ENCODE measurements at places on chromosomes 12 and 14.
A peak's percentile ranks its signal among the peaks of the same experiment; 100 is the strongest.

GRCh38 chr14:103330536-103330935 lies 3.5 kb upstream of the EIF5 start:
- no peak for DNase-seq

DNA sequence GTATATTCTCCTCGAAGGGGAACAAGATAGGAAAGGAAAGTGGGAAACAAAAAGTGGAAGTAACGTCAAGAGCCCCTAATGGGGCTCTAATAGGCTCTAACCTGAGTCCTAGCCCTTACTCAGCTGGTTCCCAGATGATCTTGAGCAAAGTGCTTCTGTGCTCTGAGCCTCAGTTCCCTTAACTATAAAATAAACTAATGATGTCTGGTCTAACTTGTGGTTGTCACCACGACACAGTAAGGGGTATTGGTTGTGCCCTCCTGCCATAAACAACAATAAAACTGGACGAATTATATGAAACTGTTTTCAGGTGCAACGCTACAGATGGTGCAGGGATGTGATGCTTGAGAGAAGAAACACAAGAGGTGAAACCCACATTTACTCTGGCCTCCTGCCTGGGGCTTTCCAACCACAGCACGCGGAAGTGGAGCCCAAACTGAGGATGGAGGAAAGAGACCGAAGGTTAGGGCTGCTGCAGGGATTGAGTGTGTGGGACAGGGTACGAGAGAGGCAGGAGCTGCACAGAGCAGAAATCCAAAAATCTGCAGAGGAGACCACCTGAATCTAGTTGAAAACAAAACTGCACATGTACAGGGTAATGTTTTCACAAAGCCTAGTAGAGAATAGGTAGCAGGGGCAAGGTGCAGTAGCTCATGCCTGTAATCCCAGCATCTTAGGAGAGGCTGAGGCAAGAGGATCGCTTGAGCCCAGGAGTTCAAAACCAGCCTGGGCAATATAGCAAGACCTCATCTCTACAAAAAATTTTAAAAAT lies 45.6 kb upstream of the BCL2L14 start:
- peak; percentile 24 for DNase-seq

DNA sequence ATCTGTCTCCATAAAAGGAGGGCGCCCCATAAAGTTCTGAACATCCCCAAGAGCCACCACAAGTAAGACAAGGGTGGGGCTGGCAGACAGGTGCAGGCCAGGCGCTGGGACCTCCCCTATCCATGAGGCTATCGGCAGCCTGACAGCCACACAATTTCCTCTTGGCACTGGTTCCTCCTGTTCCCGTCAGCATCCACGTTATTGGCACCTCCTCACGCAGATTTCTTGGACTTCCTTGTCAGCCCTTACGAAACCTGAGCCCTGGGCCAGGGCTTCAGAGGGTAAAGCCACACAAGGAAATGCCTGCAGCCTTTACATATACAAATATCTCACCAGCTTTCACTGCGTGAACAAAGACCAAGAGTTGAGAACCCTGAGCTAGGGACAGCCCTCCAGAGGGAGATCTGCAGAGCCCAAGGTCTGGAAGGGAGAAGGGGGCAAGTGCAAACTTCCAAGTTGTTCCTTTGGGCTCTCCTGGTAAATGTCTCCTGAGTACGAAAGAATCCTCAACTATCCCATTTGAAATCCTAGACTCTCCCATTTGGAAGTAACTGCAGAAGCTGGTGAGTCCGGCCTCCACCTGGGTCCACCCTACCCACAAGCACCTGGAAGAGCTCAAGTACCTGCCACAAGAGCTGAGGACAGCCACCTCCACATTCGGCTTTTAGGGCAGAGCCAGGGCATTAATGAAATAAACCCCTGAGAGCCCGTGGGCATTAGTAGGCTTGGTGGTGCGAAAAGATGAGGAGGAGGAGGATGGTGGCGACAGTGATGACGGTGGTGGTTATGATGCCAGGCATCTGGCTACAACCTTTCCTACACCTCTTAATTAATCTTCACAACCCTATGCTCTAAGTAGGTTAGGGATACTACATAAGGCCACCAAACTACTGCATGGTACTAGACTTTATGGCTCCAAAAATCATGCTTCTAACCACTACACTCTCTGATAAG lies 5.5 kb upstream of the TC2N start:
- peak; percentile 21 for DNase-seq

GRCh38 chr14:74528406-74528805 lies 34.8 kb downstream of the ISCA2 start:
- no peak for DNase-seq

GRCh38 chr12:49974677-49975317 lies 2.0 kb downstream of the AQP6 start:
- no peak for DNase-seq
